WTC11 (cell line): ENCODE measurements at places on chromosomes 6 and 20. TPM values are rescaled to one million over a fixed set of nuclear protein-coding genes. Genes with fewer than 3 reads are reported as not detected.
A peak's percentile ranks its signal among the peaks of the same experiment; 100 is the strongest.

DNA sequence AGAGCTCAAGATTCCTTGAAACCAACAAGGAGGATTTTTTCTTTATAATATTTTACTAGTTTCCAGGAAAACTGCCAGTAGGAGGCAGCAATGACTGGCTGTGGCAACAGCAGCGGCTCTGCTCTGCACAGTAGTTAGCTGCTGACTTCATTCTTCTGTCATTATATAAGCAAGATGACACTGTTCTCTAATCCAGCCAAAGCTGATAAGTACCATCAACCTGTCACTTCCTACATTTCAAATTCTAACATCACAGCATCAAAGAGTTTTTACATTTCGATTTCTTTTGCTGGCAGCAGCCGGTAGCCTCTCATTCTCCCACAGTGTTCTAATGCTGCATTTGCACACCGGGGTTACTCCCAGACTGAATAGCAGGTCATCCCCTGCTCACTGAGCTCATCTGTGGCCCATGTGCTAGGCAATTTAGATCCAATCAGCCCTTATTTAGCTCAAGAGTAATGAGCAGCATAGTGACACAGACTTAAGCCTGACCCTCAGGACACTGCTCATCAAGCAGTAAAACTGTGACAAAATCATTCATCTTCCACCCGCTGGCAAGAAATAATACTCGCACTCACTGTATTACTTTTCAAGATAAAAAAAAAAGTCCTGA lies 67.8 kb downstream of the MMS22L start:
- DNase-seq: peak; percentile 34

GRCh38 chr6:38234141-38234540 lies 405.6 kb downstream of the BTBD9 start:
- no peak for DNase-seq

The IL17A gene
- not detected in 3 replicates for total RNA-seq

The BMP2 gene
- total RNA-seq: 0.96 to 1.3 TPM (median 1.2 TPM) in 3 replicates

DNA sequence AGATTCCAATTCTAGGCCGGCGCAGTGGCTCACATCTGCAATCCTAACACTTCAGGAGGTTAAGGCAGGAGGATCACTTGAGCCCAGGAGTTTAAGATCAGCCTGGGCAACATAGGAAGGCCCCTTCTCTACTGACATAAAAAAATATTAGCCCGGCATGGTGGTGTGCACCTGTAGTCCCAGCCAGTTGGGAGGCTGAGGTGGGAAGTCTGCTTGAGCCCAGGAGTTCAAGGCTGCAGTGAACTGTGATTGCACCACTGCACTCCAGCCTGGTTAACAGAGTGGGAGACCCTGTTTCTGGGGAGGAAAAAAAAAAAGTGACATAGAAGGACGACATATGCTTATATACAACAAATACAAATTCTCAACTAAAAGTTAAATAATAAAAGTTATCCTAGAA lies 30.9 kb downstream of the B4GALT5 start:
- no peak for DNase-seq

GRCh38 chr6:85081102-85081501 lies 316.7 kb upstream of the TBX18 start:
- DNase-seq: no peak

The PNLDC1 gene
- 0.16 to 0.39 TPM (median 0.34 TPM) in 3 replicates for total RNA-seq

- no peak for DNase-seq
Measured at GRCh38 chr20:57252559-57253162, 13.8 kb downstream of the BMP7 start.

The NUS1 gene
- 59.3 to 73.8 TPM (median 62.1 TPM) in 3 replicates for total RNA-seq

The AVP gene
- 0.32 to 0.50 TPM (median 0.34 TPM) in 3 replicates for total RNA-seq

The VPS52 gene
- total RNA-seq: 43.0 to 46.8 TPM (median 43.1 TPM) in 3 replicates

DNA sequence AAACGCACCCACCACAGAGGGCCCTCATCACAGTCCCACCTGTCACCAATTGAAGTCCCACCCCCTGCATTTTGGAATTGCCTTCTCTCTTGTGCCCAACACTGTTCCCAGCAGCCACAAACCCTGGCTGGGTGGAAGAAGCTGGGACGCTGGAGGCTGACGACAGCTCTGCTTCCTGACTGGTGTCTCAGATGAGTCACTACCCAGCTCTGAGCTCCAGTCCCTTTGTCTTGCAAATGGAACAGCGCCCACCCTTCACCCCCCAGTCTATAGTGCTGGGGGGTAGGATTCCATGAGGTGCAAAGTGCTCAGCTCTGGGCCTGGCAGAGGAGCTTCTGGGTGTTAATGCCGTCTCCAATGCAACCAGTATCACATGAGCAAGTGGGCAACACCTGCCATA lies 85.3 kb downstream of the DLGAP4 start:
- peak; percentile 43 for DNase-seq

The CITED2 gene
- total RNA-seq: 63.4 to 82.3 TPM (median 81.8 TPM) in 3 replicates

The MDFI gene
- total RNA-seq: 63.2 to 86.2 TPM (median 74.6 TPM) in 3 replicates

- no peak for DNase-seq
Measured at GRCh38 chr6:51199105-51199552, 380.5 kb downstream of the TFAP2B start.

- DNase-seq: no peak
Measured at GRCh38 chr6:125808060-125808459, 17.3 kb downstream of the NCOA7 start.

The MUCL3 gene
- total RNA-seq: 0.15 to 0.21 TPM (median 0.18 TPM) in 3 replicates

The CGA gene
- total RNA-seq: not detected in 3 replicates

The ANKRD66 gene
- not detected in 3 replicates for total RNA-seq

GRCh38 chr6:47655719-47656595 lies 42.4 kb upstream of the ADGRF4 start:
- DNase-seq: peak; percentile 45
